ENCODE measurements at places on chromosomes 4 and X.

GRCh38 chrX:68827848-68828624 lies 785 bp upstream of the EFNB1 start:
- DNase-seq: peak; percentile 75

DNA sequence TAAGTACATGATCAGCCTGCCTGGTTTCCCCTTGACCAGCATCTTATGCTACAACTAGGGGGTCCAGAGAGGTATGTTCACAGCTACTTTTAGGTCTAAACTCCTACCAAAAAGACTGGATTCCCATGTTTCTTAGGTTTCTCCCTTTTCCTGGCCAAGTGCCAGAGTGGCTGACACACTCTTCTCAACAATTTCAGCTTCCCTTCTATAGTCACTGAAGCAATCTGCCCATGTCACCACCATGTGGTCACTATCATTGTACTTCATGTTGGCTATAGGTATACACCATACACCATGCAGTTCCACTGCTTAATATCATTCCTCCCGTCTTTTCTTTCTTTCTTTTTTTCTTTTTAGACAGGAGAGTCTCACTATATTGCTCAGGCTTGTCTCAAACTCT lies 66.9 kb downstream of the KLHL13 start:
- no peak for DNase-seq

DNA sequence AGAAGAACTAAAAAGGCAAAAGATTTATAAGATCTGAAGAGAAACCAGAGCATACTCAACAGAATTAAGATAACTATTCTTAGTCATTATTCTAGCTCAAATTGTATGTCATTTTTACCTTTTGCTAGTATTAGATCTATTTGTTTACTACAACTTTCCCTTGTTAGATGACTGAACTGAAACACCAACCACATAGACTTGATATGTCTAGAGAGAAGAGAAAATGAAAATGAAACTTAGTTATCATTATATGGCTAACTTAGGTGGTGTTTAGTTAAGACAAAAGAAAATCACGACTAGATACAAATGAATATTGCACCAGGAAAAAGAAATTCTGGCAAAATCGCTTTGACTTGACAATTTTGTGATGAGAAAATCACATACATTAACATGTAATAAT lies 690.8 kb downstream of the PCDH18 start:
- no peak for DNase-seq

- DNase-seq: no peak
Measured at GRCh38 chr4:84753321-84753972, 170.5 kb downstream of the CDS1 start.

GRCh38 chrX:154372612-154373022 lies 1.8 kb downstream of the FLNA start:
- peak; percentile 66 for DNase-seq

DNA sequence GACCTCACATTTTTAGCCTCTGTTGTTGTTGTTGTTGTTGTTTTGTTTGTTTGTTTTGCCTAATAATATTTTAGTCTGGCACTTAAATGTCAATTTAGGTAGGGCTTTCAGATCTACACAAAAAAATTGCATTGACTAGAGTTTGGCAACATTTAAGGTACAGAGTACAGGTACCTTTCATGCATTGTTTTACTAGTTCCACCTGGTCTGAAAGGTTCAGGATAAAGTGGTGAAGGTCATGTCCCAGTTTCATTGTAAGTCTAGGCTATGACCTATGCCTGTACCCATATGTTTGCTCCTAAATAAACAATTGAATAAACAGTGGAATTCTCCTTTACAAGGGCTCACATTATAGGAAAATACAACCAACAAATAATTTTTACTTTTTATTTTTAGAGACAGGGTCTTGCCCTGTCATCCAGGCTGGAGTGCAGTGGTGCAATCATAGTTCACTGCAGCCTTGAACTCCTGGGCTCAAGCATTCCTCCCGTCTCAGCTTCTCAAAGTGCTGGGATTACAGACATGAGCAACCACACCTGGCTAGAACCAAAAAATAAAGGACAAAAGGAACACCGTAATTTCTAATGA lies 13.8 kb downstream of the RNF128 start:
- no peak for DNase-seq
